Activated CD8-positive, alpha-beta memory T cell treated with anti-CD3 and anti-CD28 coated beads for 1 hour (primary cell): ENCODE measurements at places on chromosomes 3 and 15.

- DNase-seq, result no peak
These were observed 40.4 kb upstream of the C15orf39 start for GRCh38 chr15:75161106-75161916.

GRCh38 chr3:2377281-2377680, 278.6 kb downstream of the CNTN4 start:
- no peak for DNase-seq

- no peak for DNase-seq
These were observed 367.5 kb downstream of the MECOM start for GRCh38 chr3:169295912-169296570.

GRCh38 chr3:113548501-113548900, 16.1 kb downstream of the SIDT1 start:
- no peak for DNase-seq

DNA sequence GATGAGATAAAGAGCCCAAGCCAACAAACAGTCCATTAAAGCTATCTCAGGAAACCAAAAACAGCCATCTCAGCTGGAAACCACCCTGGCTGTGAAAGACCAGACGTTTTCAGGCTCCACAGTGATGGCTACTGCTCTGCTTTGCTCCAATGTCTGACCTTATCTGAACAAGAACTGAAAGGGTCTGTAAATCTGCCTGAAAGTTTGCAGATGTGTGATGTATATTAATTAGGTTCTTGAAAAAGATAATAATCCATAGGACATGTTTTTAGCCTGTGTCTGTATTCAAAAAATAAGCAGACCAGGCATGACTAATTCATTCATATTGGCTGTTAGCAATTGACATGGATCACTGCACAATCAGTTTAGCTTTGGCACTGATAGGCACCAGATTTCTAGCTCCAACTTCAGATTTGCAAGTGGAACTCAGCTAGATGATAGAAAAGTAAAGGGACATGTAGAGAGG, 611.4 kb upstream of the NAALADL2 start:
- DNase-seq, result no peak

DNA sequence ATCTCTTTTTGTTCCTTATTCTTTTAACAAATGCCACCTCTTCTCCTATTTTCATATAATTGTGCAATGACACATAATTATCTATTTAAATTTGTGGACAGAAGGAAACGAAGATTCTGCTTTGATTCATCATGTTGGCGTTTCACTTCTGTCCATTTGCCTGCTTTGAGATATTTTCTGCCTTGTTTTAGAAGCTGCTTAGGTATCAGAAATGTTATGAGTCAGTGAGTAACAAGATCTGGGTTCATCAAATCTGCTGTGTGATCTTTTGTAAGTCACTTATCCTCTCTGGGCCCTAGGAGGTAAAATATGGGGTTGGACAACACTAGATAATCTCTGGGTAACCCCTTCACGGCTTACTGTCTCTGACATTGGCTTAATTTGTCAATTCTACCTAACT, 7.3 kb upstream of the MINDY4B start:
- no peak for DNase-seq
